A549 (cell line): ENCODE measurements at places on chromosomes 1 and 21.
A peak's percentile ranks its signal among the peaks of the same experiment; 100 is the strongest.

GRCh38 chr1:232696466-232696865 is 66.5 kb upstream of the SIPA1L2 start:
- DNase-seq = no peak

- no peak for DNase-seq
Observed at GRCh38 chr21:41794600-41794999, 27.7 kb upstream of the RIPK4 start.

DNA sequence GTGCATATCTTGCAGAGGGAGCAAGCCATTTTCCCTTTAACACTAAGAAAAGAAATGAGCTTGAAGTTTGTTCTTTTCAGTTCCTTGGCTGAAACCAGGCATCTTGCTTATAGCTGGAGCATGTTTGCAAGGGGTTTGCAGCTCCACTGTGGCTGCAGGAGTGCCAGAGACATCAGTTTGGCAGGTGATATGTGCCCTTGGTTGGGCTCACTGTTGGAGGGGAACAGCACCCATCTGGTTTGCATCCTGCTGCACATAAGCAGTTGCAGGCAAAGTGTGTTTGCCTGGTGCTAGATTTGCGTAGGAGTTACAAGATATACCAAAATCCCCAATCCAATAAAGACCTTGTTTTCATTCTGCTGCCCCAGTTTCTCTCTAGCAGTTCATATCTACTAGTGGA is 47.8 kb upstream of the IKBKE start:
- no peak for DNase-seq

GRCh38 chr1:37100310-37100709 is 66.0 kb upstream of the GRIK3 start:
- DNase-seq = no peak

DNA sequence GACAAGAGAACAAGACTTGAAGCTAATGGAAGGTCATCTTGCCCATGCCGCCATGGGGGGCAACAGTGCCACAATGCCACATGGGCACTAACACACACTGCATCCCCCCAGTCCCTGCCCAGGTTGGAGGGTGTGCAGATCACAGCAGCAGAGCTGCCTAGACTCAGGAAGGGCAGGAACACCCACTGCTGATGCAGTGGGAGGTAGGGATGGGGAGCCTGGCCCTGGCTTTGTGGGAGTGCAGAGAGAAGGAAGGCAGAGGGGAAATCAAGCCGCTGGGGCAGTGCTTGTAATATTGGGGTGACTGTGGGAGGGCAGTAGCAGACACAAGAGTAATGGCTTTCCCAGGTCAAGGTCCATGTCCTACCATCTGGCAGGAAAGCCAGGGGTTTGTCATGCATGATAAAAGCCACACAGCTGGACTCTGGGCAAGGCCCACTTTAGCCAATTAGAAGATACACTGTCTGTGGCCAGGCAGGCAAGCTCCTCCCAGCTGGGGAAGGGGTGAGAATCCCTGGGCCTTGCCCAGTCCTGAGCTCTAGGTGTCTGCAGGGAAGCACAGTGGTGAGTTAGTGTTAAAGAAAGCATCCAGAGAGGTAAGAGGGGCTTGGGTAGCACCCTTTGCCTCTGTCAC is 25.4 kb upstream of the MEF2D start:
- no peak for DNase-seq

DNA sequence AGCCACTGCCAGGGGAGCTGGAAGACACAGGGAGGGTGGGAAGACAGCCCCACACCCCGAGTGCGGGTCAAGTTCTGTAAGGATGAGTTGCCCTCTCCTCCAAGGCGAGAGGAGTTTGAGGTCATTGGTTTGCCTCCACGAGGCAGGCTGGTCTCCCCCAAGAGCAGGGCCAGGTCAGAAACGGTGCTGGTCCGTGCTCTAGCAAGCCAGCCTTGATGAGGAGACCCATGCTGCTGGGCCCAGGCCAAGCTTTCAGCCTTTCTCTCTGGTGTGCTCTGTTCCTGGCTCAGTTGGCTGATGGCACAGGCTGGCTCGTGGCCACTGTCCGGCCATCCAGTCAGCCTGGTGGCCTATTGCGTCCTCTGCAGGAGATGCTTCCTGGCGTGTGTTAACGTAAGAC is 12.0 kb upstream of the PCBP3 start:
- DNase-seq = no peak

GRCh38 chr1:199220031-199220430 is 581.2 kb downstream of the PTPRC start:
- no peak for DNase-seq

GRCh38 chr1:190864013-190864641 is 386.5 kb upstream of the BRINP3 start:
- DNase-seq = no peak

DNA sequence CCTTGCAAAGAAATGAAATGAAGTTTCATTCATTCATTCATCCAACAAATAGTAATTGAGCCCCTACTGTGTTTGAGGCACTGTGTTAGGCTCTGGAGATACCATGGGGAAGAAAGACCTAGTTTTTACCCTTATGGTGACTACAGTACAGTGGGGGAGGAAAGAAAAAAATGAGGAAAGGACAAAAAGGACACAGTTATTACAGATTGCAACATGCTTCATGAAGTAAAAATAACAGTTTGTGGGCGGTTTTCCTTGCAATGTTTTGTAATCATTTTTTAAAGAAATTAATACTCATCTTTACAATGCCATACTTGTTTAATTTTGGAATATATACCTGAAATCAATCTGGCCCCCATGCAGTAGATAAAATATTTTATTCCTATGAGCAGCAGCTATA is 120.3 kb downstream of the TM2D1 start:
- no peak for DNase-seq

DNA sequence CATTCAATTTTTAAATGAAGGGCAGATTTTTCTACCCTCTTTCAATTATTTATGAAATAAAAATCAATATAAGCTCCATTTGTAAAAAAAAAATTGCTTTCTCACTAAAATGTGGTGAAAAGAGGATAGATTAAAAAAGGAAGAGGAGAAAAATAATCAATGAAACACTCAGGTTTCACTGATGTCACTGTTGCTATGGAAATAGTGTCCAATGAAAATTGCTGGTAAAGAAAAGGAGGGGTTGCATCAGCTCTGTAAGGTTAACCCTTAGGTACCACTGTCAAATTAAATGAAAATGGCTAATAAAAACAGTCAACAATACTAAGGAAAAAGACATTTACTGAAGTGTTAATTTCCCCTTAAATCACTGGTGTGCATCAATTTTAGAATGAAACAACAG is 91.6 kb upstream of the TTC39A start:
- peak; percentile 24 for DNase-seq

DNA sequence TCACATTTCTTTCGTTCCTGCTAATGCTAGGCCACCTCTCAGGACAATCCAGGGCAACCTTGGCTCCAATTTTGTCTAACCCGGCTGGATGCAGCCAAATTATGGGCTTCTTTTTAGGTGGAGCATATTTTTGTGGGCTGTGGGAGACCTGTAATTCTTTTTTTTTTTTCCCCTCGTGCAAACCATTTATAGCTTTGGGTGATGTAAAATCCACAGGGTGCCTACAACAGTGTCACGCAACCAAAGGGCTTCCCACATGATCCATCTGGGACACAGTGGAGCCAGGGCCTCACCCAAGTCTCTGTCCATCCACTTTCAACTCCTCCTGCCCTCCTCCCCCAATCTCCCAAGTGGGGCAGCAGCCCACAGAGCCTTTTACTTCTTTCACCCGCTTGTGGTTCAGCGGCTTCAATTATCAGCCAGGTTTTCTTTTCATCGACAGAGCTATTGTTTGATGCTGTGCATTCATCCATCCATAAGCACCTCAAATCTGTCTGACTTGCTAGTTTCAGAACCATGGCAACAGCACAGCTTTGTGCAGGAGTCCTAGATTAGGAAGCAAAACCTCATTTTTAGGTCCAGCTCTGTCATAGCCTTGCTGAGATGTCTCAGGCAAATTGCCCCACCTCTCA is 10.0 kb upstream of the OVAAL start:
- DNase-seq = no peak

DNA sequence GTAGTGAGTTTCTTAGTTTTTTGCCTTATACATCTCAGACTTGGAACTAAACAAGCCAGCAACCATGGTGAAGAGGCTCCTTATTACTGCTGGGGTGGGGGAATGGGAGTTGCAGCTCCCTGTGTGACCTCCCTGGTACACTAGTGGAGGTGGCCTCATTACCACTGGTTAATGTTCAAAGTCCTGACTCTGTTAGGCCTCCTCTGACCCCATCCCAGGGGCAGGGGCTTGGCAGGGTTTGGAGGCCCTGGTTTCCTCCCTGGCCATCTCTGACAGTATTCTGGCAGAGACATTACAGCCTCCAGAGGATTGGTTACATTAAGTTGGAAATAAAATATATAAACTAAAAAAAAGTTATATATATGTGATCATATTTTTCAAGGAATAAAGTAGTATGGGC is 45.2 kb downstream of the CLIC4 start:
- no peak for DNase-seq

DNA sequence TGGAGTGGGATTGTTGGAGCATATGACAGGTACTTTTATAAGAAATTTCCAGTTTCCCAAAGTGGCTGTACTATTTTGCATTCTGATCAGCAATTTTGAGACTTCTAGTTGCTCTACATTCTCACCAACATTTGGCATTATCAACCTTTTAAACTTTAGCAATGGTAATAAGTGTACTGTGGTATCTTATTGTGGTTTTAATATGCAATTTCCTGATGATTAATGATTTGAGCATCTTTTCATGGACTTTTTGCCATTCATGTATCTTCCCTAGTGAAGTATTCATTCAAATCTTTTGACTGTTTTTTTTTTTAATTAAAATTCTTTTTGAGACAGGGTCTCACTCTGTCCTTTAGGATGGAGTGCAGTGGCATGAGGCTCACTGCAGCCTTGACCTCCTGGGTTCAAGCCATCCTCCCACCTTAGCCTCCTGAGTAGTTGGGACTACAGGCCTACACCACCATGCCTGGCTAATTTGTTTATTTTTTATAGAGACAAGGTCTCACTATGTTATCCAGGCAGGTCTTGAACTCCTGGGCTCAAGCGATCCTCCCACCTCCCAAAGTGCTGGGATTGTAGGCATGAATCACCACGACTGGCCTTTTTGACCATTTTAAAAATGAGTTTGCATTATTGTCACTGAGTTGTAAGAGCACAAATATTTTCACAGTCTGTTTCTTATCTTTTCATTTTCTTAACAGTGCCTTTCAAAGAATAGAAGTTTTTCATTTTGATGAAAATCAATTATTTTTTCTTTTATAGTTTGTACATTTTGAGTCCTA is 7.8 kb upstream of the SLC6A9 start:
- DNase-seq = no peak

- DNase-seq = no peak
Observed at GRCh38 chr1:9960706-9961562, 17.7 kb downstream of the NMNAT1 start.

- DNase-seq = peak; percentile 24
Observed at GRCh38 chr1:164644774-164645644, 86.0 kb downstream of the PBX1 start.

- no peak for DNase-seq
Observed at GRCh38 chr1:48093147-48093546, 96.0 kb upstream of the TRABD2B start.

- DNase-seq = no peak
Observed at GRCh38 chr1:235156265-235156664, 4.8 kb downstream of the RBM34 start.

- DNase-seq = no peak
Observed at GRCh38 chr1:154741327-154741726, 128.8 kb downstream of the KCNN3 start.

DNA sequence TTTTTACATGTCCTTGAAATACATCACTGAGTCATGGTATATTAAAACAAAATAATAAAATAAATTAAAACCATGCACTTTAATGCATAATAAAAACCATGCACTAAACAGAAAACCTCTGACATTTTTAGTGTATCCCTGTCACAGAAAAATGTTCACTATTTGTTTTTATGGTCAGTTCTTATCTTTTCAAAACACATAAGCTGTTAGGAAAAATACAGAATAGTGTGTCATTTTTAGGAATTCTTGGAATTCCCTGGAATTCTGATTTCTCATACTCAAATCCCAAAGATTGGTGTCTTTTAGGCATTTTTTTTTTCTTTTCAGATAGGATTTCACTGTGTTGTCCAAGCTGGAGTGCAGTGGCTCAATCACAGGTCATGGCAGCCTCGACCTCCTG is 25.1 kb upstream of the TINAGL1 start:
- no peak for DNase-seq

GRCh38 chr1:207825719-207826556 is 74.1 kb downstream of the CD46 start:
- peak; percentile 31 for DNase-seq

DNA sequence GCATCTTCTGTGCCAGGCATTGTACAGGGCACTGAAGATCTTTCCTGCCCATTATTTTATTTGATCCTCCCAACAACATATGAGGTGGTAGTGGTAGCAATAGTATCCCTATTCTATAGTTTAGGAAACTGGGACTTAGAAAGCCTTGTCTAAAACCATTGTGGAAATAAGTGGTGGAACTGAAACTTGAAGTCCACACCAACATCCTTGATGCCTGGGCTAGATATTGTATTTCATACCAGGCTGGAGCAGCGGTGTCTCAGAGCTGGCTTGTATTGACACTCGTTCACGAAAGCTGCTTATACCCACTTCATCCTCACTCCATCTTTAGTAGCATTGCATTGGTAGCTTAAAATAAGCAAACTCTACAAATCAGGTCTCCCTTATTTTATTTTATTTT is 9.7 kb upstream of the CTSS start:
- no peak for DNase-seq

- DNase-seq = no peak
Observed at GRCh38 chr21:23639721-23640120, 1967.6 kb downstream of the MRPL39 start.

GRCh38 chr1:42146626-42147320 is 6.4 kb upstream of the GUCA2B start:
- peak; percentile 60 for DNase-seq

DNA sequence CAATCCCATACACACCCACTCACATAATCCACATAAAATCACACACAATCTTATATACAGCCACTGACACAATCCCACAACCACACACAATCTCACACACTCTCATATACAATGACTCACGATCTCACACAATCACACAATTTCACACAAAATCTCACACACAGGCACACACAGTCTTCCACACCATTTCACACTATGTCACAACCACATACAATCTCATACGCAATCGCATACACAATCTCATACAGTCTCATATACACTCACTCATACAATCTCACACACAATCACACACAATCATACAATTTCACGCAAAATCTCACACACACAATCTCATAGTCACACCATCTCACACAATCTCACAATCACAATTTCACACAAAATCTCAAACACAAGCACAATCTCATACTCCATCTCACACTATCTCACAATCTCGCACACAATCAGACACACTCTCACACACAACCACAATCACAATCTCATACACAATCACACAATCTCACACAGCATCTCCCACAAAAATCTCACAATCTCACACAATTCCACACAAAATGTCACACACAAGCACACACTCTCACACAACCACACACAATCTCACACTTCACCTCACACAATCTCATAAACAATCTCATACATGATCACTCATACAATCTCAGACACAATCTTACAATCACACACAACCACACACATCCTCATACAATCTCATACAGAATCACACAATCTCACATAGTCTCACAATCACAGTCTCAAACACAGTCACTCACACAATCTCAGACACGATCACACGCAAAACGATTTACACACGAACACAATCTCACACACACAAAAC is 18.5 kb downstream of the CASZ1 start:
- no peak for DNase-seq
